ENCODE measurements at places on chromosomes 5 and 9.

- no peak for DNase-seq
Measured at GRCh38 chr9:108356806-108357205, 499.0 kb downstream of the ACTL7B start.

- DNase-seq: no peak
Measured at GRCh38 chr5:10384483-10384882, 31.0 kb downstream of the MARCHF6 start.

DNA sequence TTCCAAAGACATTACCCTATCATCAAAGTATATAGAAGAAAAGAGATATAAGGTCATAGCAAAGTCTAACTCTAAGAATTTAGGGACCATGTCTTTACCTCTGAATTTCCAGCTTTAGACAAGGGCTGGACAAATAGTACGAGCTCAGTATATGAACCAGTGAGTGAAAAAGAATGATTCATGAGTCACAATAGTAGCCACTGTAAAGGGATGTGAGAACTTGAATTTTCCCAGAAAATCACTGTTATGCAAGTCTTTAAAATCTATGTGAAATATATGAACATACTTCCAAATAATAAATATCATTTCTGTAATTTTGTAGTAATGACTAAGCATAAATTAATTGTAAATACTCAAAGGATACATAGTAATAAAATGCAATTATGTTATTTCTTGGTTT, 305.9 kb upstream of the PRR16 start:
- DNase-seq: no peak

GRCh38 chr9:124475158-124475867, 25.1 kb downstream of the ADGRD2 start:
- DNase-seq: no peak

- DNase-seq: no peak
Measured at GRCh38 chr9:110807956-110808598, 139.5 kb downstream of the MUSK start.

DNA sequence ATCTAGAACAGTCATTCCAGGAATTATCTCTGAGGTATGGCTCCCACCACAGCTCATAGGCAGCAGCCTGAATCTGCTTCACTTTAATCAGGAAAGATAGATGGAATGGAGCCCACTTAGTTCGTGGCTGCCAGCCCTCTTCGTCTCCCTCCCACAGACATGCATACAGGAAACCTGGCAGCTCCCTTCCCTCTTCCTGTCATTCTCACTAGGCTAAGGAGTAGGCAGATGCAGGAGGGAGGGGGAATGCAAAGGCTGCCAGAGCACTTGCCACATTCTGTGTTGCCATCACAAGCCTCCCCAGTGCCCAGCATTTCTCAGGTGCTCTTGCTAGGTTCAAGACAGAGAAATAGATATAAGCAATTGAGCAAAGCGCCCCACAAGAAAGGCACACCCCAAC, 378.9 kb downstream of the ELAVL2 start:
- DNase-seq: no peak

GRCh38 chr9:79970146-79970425, 398.3 kb downstream of the TLE4 start:
- DNase-seq: no peak

- no peak for DNase-seq
Measured at GRCh38 chr5:157168286-157168685, 2.2 kb upstream of the GARIN3 start.

DNA sequence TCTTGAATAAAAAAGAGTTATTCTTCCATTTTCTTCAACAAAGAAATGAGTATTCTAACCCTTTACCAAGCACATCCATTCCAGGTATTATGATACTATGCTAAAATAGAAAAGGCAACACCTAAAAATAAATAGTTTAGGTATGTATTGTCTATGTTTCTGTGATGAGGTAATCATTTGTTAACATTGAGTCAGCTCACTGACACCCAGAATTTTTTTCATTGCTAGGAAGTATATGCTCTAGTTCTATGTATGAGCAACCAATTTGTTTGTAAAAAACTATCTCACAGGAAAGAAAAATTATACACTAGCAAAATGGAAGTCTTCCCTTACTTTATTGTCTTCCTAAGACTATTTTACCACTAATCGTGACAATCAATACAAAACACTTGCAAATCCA, 615.6 kb upstream of the GRIN3A start:
- DNase-seq: no peak

GRCh38 chr5:112752335-112752734, 14.7 kb downstream of the APC start:
- DNase-seq: no peak

DNA sequence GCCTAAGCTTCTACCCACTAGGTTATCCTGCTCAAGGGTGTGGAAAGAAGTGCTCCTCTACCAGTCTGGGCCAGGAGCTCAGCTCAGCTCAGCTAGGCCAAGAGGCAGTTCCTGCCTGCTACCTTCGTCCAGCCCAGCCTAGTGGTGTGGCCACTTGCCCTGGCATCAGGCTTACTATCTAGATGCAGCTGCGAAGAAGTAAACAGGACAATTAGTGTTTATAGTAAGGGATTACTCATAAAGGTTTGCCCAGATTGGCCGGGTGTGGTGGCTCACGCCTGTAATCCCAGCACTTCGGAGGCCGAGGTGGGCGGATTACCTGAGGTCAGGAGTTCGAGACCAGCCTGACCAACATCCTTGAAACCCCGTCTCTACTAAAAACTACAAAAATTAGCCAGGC, 12.8 kb upstream of the SPATA24 start:
- no peak for DNase-seq

DNA sequence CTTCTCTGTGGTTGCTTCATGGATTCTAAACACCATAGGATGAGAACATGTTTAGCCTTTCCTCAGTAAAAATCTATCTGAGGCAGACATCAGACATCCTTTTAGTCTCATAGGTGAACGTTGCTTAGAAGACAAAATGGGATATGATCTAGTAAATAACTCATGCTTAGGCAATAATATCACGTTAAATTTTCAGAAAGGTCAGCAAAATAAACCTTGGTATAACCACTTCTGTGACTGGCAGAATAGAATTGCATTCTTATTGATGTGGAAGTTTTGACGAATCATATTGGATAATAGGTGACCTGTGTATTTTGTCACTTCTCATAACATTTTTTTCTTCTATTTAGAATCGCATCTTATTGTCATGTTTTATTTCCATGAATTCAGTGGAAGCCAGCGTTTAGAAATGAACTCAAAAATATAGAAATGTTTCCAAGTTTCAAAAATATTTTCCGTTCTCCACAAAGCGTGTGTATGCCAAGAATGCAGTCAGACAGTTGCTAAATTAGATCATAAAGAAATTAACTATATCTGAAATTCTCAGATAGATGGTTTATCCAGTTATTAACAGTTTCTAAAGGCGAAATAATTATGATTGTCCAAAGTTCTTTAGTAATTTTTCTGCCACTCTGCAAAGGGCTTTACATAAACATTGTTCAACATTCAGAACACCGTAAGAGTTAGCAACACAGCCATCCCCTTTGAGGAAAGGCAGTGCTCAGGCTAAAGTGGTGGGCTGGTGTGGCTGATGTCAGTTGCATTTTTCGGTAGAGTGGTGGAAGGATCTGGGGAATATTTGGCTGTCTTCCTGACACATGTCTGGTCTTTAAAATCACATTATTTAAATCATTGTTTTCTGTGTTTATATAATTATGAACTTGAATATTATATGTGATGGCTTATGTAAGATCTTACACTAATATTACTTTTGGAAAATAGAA, 827.2 kb downstream of the MTRR start:
- DNase-seq: no peak

- DNase-seq: no peak
Measured at GRCh38 chr5:65702036-65702435, 19.9 kb downstream of the SGTB start.

All from T-helper 2 cell (primary cell).